ENCODE measurements at places on chromosomes 11 and 22.

GRCh38 chr22:45441138-45441537 is 27.6 kb downstream of the RIBC2 start:
- no peak for DNase-seq

GRCh38 chr11:57542582-57542981 is 5.2 kb downstream of the SMTNL1 start:
- DNase-seq = no peak

- no peak for DNase-seq
Measured at GRCh38 chr22:49867303-49868265, 13.9 kb downstream of the ZBED4 start.

DNA sequence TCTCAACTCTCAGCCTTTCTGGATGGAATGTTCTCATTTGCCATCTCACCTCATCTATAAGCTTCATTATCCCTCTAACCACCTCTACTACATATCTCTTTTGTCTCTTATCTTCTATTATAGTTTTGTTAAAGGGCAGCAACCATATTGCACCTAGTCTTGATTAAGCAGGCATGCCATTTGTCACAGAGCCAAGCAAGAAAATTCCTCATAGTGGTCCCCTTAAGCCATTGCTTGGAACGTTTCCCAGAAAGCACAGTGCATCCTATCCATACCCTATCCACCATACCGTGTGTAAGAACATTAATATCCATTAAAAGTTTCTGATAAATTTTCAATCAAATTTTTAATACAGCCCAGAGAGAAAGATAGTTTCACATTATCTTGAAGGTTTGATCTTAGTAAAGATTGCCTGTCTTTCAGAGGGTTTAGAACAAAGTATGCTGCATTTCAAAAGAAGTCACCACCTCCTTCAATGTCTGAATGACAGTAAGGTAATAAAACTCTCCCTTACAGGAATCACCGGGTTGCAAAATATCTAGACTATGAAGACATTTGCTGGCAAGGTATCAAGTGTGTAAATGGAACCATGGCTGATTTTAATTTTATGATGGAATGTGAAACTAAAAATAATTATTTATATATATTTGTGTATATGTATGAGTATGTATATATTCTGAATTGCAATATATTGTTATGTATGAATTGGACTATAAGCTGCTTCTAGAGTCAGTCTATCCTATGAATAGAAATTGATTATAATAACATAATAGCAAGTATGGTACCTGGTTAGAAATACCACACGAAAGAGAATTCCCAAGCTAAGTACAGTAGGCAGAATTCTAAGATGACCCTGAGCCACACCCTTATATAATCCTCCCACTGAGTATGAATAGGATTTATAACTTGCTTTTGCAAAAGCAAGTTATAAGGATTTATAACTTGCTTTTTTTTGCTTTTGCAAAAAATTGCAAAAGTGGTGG is 1296.3 kb downstream of the LRRC4C start:
- DNase-seq = no peak

GRCh38 chr22:35353318-35353717 is 27.6 kb upstream of the HMOX1 start:
- no peak for DNase-seq

- DNase-seq = no peak
Measured at GRCh38 chr11:73221451-73221850, 3.4 kb downstream of the P2RY2 start.

DNA sequence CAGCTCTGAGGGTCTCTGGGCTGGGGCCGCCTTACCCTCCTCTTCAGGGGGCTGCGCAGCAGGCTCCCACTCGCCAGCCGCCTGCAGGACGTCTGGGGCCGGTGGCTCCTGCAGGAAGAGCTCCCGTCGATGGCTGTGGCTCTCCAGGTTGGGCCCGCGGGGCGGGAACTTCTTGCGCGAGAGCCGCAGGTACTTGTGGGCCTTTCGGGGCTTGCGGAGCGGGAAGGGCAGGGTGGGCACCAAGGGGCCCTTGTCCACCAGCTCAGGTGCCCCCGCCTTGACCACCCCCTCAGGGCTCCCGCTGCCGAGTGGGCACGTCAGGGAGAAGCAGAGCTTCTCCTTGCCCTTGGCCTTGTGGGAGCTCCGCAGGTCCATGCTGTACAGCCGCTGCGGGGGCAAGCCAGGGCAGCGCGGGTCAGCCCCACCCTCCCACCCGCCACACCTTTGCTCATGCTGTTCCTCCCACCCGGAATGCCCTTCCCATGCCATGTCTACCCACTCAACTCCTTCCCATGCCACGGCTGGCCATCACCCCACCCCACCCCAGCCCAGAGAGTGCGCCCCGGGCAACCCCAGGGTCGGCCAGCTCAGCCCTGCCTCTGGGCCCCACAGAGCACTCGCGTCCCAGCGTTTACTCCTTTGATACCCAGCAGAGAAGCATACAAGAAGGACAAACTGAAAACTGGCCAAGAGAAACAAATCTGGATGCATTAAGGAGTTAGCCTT is 18.0 kb downstream of the CBX7 start:
- no peak for DNase-seq

DNA sequence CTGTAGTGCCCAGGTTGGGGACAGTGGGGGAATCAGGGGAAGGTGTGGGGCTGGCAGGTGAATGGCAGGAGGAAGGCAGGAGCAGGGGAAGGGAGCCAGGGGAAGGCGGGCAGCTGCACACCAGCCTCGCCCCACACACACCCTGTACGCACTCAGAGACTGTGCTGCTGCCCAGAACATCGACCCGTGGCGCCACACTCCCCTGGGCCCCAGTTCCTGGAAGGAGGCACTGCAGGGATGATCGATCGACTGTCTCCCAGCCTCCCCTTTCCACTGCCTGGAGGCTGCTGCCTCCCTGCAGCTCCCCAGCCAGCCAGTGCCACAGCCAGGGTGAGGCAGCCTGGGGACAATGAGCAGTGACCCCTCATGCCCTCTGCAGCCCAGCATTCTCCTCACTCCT is 19.2 kb downstream of the PDE2A start:
- DNase-seq = no peak

- DNase-seq = no peak
Measured at GRCh38 chr11:11512090-11512489, 109.7 kb downstream of the GALNT18 start.

GRCh38 chr22:30094804-30095203 is 14.5 kb downstream of the HORMAD2 start:
- DNase-seq = no peak

DNA sequence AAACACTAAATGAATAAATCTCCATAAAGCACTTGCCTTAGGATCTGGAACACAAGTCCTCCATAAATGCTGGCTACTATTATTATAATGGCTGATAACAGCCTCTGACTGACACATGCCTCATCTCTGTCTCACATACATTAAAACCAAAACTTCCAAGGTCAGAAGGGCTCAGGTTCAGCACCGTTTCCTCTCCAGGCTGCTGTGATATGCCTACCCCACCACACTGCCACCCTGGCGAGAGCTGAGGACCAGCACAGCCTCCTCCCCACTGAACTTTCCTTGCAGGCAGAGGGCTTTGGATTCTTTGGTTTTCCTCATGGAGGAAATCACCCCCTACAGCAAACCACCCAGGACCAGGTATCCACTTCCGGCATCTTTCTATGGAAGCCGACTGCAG is 112.8 kb downstream of the ABTB2 start:
- DNase-seq = no peak

DNA sequence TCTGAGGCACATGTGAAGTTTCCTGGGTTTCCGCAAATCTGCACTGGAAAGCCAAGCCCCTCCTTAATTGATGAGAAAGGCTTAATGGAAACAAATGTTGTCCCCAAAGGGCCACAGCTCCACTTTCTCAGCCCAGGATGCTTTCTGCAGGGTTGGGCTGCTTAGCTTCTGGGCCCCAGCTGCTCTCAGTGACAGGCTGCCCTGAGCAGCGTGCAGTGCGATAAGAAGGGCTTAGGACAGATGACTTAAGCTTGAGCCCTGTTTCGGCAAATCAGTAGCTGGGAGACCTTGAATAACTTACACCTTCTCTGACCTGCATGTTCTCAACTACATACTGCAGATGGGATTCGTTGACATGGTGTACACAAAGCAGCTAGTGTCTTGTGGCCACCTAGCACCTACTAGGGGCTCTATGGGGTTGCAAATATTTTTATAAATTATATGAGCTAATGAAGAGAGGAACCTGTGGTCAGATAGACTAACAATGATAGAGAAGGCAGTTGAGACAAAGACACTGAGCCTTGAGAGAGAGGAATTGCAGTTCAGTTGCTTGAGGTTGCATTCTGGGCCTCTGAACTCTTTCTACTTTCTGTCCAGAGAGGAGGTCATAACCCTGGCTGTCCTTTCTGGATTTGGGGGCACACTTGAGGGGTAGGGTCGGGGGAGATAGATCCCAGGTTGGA is 11.5 kb downstream of the STX3 start:
- no peak for DNase-seq

DNA sequence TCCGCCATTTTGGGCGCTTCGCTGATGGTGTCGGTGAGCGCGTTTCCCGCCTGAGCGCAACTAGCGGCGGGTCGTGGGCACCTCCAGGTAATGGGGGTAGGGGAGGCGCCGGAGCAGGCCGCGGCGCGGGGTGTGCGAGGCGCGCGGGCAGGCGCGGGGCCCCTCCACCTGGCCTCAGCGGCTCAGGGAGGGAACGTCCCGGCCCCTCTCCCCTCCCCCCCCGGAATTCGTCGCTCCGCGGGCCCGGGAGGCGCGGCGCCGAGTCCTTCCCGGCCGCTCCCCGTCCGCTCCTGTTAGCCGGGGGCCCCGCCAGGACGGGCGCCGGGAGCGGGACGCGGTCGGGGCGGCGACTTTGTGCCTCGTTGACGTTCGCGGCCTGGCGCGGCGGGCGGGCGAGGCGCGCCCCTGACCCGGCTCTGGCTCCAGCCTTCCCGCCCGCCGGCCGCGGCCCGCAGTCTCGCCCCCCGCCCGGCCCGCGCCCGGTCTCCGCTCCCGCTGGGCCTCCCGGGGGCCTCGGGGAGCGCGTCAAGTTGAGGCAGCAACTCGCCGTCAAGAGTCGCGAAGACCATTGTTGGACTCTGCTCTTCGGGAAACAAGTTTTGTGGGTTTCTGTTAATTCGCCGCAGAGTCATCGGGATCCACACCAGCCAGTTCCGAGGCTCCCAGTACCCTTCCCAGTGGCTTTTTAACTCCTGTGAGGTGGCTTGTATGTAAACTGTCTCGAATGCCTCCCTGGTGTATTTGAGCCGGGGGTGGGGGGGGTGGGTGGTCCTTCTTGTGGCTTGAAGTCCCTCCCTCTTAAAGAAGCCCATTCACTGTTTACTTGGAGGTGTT is at the start of gene PPP6R3:
TSS of gene PPP6R3 (plus strand) at position 12 of the 834 bp plus-strand sequence. CDS start 76,913 bp downstream, outside the sequence.
- no peak for DNase-seq

DNA sequence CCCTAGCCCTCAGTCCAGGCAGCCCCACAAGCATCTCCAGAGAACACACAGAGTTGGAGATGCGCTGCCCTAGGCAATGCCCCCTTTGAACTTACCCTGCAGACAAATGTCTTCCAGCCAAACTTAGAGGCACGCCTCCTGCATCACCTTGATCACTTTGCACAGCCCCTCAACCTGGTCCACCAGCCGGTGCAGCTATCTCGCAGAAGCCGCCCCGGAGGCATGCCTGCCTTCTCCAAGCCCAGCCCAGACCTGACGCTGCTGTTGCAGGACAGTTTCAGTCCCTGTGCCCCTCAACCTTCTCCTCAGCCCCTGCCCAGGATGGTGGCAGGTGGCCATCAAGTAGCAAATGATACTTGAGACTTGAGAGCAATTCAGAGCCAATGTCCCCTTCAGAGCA is 16.7 kb upstream of the POU2AF1 start:
- DNase-seq = no peak

- no peak for DNase-seq
Measured at GRCh38 chr11:44774108-44774507, 47.3 kb downstream of the TSPAN18 start.

DNA sequence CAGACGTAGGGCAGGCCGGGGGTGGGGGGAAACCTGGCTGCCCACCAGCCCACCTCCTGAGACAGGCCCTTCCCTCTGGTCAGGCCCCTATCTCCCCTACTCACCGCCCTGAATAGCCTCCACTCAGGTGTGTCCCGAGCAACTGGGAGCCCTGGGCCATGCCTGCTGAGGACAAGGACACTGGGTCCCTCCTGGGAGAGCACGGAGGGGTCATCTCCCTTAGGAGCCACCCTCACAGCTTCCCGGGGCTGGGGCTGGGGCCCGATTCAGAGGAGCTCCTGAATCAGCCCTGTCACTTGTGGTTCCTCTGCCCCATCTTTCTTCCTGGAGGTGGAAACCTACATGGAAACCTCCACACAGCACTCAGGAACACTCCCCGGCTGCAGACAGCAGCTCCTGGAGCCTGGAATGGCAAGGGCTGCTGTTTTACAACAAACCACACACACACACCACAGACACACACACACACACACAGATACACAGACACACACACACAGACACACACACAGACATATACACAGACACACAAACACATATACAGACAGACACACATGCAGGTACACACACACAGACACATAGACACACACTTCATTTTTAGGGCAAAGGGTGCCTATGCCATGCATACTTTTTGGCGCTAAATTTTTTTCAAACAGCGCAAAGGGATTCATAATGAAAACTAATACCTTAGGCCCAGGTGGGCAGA is 9.6 kb upstream of the EMID1 start:
- DNase-seq = no peak

- DNase-seq = no peak
Measured at GRCh38 chr11:13463779-13464290, 813 bp upstream of the BTBD10 start.

GRCh38 chr22:31836010-31836409 is 82.2 kb downstream of the DEPDC5 start:
- DNase-seq = no peak

GRCh38 chr11:108887436-108888238 is 222.8 kb downstream of the DDX10 start:
- DNase-seq = no peak

GRCh38 chr11:72668629-72669347 is 5.4 kb downstream of the PDE2A start:
- DNase-seq = no peak
